Spinal cord (tissue), 10 donors: ENCODE measurements at places on chromosomes 3 and 15. TPM values are rescaled to one million over a fixed set of nuclear protein-coding genes. Genes with fewer than 3 reads are reported as not detected.

DNA sequence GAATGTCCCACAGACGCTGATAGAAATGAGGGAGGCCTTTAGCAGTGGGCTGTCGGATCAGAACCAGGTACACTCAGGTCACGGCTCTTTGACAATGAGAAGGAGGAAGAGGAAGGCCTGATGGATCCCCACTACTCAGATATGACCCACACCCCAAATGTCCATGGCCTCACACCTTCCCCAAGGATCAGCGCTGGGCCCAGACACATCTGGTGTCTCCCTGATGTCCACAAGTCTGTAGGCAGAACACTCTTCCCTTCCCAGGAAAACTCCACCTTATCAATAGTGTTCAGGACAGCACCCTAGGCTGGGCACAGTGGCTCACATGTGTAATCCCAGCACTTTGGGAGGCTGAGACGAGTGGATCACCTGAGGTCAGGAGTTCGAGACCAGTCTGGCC is 33.3 kb upstream of the SFMBT1 start:
- H3K27ac ChIP-seq: no peak overlapping the region
- no peak overlapping the region for H3K4me3 ChIP-seq
- DNase-seq: no peak
- peaks cover 28% of the 10 kb centered on the region for H3K4me1 ChIP-seq
- peaks cover 5% of the 10 kb centered on the region for H3K36me3 ChIP-seq

GRCh38 chr3:36197151-36197550 is 183.2 kb upstream of the STAC start:
- H3K27me3 ChIP-seq: no peaks in the 10 kb centered on the region
- no peaks in the 10 kb centered on the region for H3K36me3 ChIP-seq
- H3K4me1 ChIP-seq: no peaks in the 10 kb centered on the region
- no peak for DNase-seq
- no peak overlapping the region for H3K27ac ChIP-seq

DNA sequence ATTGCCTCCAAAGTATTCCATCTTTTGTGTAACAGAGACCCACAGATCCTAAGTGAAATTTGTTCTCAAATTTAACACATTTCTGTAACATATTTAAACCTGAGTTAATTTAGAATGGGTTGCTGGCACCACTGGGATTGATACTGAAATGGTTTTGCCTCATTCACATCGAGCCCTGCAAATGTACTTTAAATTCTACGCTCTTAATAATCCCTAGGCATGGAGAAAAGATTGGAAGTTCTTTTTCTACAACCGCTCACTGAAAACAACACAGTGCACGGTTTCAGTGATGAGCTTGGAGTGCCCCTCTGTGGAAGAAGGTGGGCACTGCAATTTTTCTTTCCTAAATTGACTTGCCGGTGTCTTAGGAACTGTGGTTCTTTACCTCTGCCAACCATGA is 109.9 kb upstream of the ATP11B start:
- peak overlapping the region; percentile 88 for H3K27ac ChIP-seq
- peaks cover 10% of the 10 kb centered on the region for H3K4me1 ChIP-seq
- H3K27me3 ChIP-seq: peaks cover 3% of the 10 kb centered on the region
- H3K4me3 ChIP-seq: peak overlapping the region; percentile 66
- H3K36me3 ChIP-seq: no peaks in the 10 kb centered on the region
- peak; percentile 78 for DNase-seq

GRCh38 chr3:156688632-156689452 is 14.5 kb downstream of the TIPARP start:
- DNase-seq: no peak
- no peak overlapping the region for H3K4me3 ChIP-seq
- H3K27me3 ChIP-seq: no peaks in the 10 kb centered on the region
- H3K4me1 ChIP-seq: no peaks in the 10 kb centered on the region
- no peaks in the 10 kb centered on the region for H3K36me3 ChIP-seq
- H3K27ac ChIP-seq: no peak overlapping the region

- H3K27me3 ChIP-seq: no peaks in the 10 kb centered on the region
- H3K27ac ChIP-seq: no peak overlapping the region
- peak overlapping the region; percentile 10 for H3K4me3 ChIP-seq
- DNase-seq: no peak
- no peaks in the 10 kb centered on the region for H3K36me3 ChIP-seq
Observed at GRCh38 chr3:58010562-58010961, 2.3 kb downstream of the FLNB start.

The STRIT1 gene
- total RNA-seq: 0.59 TPM

GRCh38 chr15:92901995-92902394 is 1.9 kb downstream of the CHD2 start:
- peak overlapping the region; percentile 90 for H3K4me3 ChIP-seq
- peak overlapping the region; percentile 100 for H3K27ac ChIP-seq
- DNase-seq: peak; percentile 50
- H3K4me1 ChIP-seq: peaks cover 4% of the 10 kb centered on the region

DNA sequence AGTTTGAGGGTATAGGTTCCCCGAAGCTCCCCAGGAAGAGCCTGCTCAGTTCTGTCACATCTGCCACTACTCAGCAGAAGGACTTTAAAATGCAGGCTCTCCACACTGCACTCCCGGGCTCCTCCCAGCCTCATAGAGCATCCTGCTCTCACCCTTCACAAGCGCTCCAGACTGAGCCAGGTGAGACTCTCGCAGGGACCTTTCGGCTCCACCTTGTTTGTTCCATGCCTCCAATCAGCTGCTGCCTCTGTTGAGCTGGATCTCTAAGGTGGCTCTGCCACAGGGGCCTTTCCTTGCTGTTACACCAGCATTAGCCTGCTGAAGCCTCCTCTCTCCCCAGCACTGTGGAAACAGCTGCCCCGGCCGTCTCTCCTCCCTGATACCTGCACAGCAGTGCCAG is 56.1 kb downstream of the SLCO3A1 start:
- no peak for DNase-seq
- H3K4me3 ChIP-seq: no peak overlapping the region
- H3K27ac ChIP-seq: no peak overlapping the region
- no peaks in the 10 kb centered on the region for H3K27me3 ChIP-seq

GRCh38 chr3:4507024-4507596 is 14.0 kb downstream of the ITPR1 start:
- H3K36me3 ChIP-seq: no peaks in the 10 kb centered on the region
- H3K27ac ChIP-seq: no peak overlapping the region
- no peak for DNase-seq

DNA sequence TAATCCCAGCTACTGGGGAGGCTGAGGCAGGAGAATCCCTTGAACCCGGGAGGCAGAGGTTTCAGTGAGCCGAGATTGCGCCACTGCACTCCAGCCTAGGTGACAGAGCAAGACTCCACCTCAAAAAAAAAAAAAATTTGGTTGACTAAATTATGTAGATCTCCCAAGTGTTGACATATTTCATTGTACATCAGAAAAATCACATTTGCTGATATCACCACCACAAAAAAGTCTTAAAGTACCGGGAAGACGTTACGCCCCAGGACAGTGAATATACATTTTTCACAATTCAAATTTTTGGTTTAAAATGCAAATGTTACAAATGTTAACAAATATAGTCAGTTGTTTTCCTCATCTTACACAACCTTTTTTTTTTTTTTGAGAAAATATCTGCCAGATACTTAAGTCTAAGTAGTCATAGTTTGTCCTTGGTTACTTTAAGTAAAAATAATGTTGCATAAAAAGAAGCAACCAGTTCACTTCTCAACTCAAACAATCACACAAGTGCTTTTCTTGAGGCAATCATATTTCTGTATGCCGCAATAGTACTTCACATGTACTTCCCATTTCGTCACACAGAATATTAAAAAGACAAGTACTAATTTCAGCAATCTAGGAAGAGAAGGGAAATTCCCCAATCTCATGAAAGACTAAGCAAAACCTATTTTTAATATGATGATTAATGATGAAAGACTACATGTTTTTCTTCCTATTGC is 41.0 kb upstream of the TCF12 start:
- H3K36me3 ChIP-seq: no peaks in the 10 kb centered on the region
- H3K27me3 ChIP-seq: no peaks in the 10 kb centered on the region
- no peak overlapping the region for H3K4me3 ChIP-seq
- H3K27ac ChIP-seq: no peak overlapping the region

The DPPA4 gene
- 5.3 TPM for total RNA-seq

DNA sequence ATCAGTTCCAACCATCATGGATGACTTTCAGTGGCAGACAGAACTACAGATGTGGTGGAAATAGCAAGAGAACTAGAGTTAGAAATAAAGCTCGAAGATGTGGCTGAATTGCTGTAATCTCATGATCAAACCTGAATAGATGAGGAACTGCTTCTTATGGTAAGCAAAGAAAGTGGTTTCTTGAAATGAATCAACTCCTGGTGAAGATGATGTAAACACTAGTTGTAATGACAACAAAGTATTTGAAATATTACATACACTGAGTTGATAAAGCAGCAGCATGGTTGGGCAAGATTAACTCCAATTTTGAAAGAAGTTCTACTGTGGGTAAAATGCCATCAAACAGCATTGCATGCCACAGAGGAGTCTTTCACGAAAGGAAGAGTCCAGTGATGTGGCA is 131.7 kb upstream of the FAM3D start:
- no peak for DNase-seq
- H3K36me3 ChIP-seq: no peaks in the 10 kb centered on the region
- H3K4me1 ChIP-seq: no peaks in the 10 kb centered on the region
- H3K27ac ChIP-seq: no peak overlapping the region
- no peaks in the 10 kb centered on the region for H3K27me3 ChIP-seq

- no peak overlapping the region for H3K27ac ChIP-seq
- H3K4me3 ChIP-seq: no peak overlapping the region
- H3K4me1 ChIP-seq: no peaks in the 10 kb centered on the region
Observed at GRCh38 chr15:55348281-55348778, 29.3 kb downstream of the PIGB start.

The NOX5 gene
- total RNA-seq: 0.22 TPM

DNA sequence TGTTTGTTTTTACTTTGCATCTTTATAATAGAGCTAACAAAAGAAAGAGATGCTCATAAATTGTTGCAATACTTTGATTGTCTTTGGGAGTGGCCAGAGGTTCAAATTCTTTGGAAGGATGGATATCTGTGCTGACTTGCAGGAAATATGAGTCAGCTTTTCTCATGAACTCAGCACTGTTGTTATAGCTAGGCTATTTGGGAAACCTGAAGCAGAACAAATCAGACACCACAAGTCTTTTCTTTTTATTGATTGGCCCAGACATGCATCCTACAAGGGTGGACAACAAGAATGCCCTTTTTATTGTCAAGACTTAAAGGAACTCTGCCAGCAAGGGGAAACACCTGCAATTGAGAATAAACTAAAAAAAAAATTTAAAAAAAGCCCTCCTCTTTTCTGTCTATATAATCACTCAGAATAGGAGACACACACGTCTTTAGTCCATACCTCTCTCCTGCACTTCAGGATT is 4.6 kb upstream of the DENND4A start:
- H3K4me3 ChIP-seq: no peak overlapping the region
- H3K27me3 ChIP-seq: no peaks in the 10 kb centered on the region
- H3K36me3 ChIP-seq: no peaks in the 10 kb centered on the region

The NUSAP1 gene
- 48.2 TPM for total RNA-seq

DNA sequence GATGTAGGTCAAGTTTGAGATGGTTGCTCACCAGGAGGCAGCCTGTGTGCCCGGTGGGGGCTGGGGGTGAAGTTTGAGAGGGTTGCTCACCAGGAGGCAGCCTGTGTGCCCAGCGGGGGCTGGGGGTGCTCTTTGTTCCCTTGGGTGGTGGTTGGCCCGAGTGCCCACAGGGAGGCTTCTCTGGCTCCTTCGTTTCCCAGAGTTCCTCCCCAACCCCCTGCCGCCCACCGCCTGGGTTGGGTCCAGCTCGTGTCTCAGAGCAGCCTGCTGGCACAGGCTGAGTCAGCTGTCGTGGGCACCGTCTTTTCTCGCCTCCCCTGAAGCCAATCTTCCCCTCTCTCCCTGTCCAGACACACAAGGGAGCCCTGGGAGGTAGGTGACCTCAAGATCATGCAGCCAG is 3.1 kb downstream of the APBA2 start:
- H3K27ac ChIP-seq: no peak overlapping the region
- H3K4me3 ChIP-seq: no peak overlapping the region
- no peak for DNase-seq
- peaks cover 8% of the 10 kb centered on the region for H3K36me3 ChIP-seq
- no peaks in the 10 kb centered on the region for H3K27me3 ChIP-seq
- H3K4me1 ChIP-seq: peaks cover 52% of the 10 kb centered on the region

The CCDC39 gene
- total RNA-seq: 2.2 TPM

GRCh38 chr15:77599899-77600298 is 32.8 kb downstream of the LINGO1 start:
- H3K4me1 ChIP-seq: peaks cover 31% of the 10 kb centered on the region
- no peak overlapping the region for H3K27ac ChIP-seq
- no peaks in the 10 kb centered on the region for H3K27me3 ChIP-seq

The LDHAL6B gene
- total RNA-seq: not detected

The BUB1B gene
- total RNA-seq: 24.0 TPM

The HYAL3 gene
- total RNA-seq: 9.7 TPM

DNA sequence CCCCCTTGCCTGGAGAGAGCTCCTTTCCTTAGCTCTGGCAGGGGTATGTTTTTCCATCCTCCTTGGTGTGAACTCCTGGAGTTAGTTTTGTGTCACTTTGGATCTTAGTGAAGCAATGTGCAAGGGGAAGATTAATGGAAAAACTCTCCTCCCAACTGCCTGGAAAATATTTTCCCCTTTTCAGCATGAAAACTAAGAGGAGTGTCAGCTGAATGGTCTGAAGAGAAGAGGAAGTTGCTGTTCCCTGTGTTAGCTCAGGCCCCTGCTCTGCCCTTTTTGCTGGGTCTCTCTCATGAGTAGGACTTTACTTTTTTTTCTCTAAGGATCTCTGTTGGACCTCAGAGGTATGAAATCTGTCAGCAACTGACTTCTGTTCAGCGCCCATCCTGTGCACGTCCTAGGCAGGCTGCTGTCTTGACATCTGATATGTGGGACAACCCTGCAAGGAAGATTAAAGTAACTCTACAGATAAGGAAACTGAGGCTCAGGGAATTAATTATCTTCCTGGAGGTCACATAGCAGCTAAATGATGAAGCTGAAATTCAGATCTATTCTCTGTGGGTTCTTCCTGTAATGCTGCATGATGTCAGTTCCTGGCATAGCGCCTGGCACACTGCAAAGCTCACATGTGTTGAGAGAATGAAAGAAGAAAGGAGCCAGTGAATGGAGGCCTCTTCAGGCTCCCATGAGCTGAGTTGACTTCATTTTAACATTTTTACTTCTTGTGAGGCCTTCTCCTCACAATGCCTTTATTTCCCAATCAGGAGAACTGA is 109.7 kb upstream of the GALNT15 start:
- peaks cover 3% of the 10 kb centered on the region for H3K27me3 ChIP-seq
- H3K36me3 ChIP-seq: no peaks in the 10 kb centered on the region
- peaks cover 24% of the 10 kb centered on the region for H3K4me1 ChIP-seq
- H3K4me3 ChIP-seq: no peak overlapping the region

- H3K4me3 ChIP-seq: no peak overlapping the region
- no peak overlapping the region for H3K27ac ChIP-seq
- H3K4me1 ChIP-seq: no peaks in the 10 kb centered on the region
- H3K36me3 ChIP-seq: peaks cover 32% of the 10 kb centered on the region
Observed at GRCh38 chr3:126146034-126146433, 34.4 kb downstream of the ALDH1L1 start.

- DNase-seq: no peak
- no peaks in the 10 kb centered on the region for H3K36me3 ChIP-seq
- no peaks in the 10 kb centered on the region for H3K4me1 ChIP-seq
Observed at GRCh38 chr15:95076678-95076990, 845.3 kb downstream of the MCTP2 start.

GRCh38 chr3:170475092-170475685 is 56.5 kb downstream of the CLDN11 start:
- H3K4me1 ChIP-seq: no peaks in the 10 kb centered on the region
- no peaks in the 10 kb centered on the region for H3K36me3 ChIP-seq
- no peak for DNase-seq
- H3K4me3 ChIP-seq: no peak overlapping the region
- H3K27ac ChIP-seq: no peak overlapping the region
- no peaks in the 10 kb centered on the region for H3K27me3 ChIP-seq
